ENCODE measurements at places on chromosomes 6 and 20.
A peak's percentile ranks its signal among the peaks of the same experiment; 100 is the strongest.

- DNase-seq, result peak; percentile 52
Measured at GRCh38 chr6:8215631-8216030, 113.3 kb upstream of the EEF1E1 start.

DNA sequence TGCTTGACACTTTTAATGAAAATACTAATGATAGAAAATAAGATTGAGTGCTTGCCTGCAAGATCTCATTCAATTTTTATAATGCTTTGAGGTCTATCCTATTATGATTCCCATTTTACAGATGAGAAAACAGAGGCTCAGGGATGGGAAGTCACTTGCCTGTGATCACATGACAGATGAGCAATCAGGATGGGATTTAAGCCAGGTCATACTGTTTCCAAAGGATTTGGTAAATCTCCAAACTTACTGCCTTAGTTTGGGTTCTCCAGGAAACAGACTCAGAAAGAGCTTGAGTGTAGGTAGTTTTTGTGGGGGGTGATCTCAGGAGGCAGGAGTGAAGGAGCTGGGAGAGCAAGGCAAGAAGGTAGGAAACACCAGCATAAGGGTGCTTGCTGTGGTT is 456.3 kb downstream of the MAFB start:
- DNase-seq, result no peak

DNA sequence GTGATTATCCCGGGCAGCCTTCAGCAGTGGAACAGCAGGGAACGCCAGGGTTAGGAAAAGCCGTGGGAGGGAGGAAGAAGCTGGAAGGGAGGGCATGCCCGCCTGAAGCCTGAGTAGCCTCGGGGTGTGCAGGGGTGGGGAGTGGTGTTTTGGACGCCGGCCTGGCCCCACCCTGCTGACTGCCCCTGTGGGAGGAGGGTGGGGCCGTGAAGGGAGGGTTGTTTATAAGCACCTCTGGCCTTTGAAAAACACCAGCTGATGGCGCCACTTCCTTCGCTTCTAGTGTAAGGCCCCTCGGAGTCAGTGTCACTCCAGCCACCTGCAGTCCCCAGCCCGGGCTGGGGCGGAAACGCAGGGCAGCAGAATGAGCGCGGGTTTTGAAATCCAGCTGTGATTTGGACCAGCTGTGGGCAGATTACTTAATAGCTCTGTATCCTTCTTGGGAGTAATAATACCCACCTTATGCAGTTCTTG is 52.8 kb upstream of the BMP6 start:
- peak; percentile 81 for DNase-seq

DNA sequence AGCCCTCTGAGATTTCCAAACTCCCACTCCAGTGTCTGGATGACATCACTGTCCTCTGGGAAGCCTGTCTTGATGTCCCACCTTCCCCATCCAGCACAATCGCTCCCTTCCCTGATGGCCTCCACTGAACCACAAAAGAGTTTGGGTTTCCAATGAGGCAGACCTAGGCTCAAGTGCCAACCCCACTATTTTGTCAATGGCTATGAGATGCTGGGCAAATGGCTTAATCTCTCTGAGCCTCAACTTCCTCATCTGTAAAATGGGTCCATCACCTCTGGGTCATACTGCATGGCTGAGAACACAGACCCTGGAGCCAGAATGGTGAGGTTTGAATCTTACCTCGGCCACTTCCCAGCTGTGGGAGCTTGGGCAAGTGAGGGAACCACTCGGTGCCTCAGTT is 11.7 kb downstream of the SLC13A3 start:
- no peak for DNase-seq

DNA sequence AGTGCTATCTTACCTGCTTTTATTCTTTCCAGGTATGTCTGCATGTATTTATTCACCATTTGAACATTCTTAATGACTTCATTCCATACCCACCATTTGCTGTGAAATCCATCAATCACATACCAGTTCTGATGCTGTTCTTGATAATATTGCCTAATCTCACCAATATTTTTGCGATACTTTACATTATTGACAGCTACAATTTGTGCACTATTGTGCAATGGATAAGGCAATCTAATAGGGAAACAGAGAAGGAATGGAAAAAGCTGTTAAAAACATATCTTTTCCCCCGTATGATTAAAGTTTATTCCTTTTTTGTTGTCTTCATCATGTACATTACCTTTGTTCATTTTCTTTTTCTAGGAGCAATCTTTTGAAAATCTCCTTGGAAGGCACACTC is 23.3 kb upstream of the ZBTB24 start:
- no peak for DNase-seq

DNA sequence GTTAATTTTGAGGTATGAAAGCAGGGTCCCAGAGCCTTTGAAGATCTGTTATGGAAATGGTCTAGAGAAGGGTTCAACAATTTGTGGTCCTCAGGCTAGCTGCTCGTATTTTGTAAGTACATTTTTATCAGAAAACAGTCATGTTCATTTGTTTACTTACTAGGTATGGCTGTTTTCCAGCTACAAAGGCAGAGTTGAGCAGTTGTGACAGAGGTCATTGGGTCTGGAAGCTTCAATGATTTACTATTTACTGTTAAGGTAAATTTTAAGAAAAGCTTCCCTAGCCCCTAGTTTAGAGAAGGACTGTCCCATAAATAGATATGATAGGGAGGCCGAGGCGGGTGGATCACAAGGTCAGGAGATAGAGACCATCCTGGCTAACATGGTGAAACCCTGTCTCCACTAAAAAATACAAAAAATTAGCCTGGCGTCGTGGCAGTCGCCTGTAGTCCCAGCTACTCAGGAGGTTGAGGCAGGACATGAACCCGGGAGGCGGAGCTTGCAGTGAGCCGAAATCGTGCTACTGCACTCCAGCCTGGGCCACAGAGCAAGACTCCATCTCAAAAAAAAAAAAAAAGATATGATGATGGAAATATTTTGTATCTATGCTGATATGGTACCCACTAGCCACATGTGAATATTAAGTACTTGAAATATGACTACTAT is 538.4 kb upstream of the CITED2 start:
- DNase-seq, result no peak

- peak; percentile 75 for DNase-seq
Measured at GRCh38 chr20:50192364-50193198, 2.0 kb downstream of the CEBPB start.

- no peak for DNase-seq
Measured at GRCh38 chr6:12977806-12978205, 261.2 kb downstream of the PHACTR1 start.

DNA sequence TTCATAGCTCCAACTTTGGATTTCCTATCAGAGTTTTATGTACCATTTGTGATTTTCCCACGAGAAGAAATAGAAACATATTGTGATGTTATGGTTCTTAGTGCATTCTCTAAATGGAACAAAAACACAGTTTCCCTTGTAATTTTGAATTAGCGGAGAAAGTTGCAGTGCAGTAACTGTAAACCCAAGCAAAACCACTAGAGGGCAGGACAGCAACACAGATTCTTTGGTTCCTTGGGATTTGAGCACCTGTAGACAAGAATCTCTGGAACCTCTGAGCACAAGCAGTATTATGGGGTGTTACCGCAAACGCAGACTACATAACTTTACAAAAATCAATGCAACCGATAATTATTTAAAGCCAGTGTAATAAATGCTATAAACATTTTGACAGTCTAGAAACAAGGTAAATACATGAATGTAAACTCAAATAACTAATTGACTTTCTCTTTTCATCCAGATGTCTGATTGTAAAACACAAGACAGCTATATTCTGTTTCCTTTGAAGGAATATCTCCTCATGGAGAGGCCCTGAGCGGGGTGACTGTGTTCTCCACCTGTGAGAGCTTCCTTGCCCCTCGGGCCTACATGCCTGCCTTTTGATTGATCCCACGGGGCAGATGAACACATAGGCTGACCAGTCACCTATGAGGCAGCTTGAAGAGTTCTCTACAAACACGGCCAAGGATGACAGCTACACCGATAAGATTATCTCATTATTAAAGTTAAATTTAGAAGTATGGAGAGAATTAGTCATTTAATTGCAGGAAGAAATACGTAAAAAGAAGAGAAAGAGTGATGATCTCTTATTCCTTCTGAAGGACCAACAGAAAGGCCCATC is 67.5 kb upstream of the COL21A1 start:
- DNase-seq, result peak; percentile 12

DNA sequence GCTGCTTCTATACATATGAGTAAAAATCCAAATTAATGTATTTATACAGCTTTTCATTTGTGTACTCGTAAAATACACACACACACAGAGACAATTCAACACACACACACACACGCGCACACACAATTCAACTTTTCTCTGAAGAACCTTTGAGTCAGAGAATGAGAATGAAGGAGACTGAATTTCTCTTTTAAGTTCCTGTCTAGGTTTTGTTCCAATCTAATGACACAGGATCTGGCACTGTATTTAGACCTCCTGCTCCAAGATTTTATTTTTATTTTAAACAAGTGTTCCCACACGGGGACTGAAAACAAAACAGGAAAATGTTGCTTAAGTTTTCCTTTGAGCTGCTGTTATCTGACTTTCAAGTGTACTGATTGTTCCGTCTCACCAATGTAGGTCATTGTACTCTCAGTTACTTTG is 250.8 kb downstream of the LAMA2 start:
- no peak for DNase-seq

- DNase-seq, result no peak
Measured at GRCh38 chr6:5087389-5087788, 2.2 kb downstream of the PPP1R3G start.

DNA sequence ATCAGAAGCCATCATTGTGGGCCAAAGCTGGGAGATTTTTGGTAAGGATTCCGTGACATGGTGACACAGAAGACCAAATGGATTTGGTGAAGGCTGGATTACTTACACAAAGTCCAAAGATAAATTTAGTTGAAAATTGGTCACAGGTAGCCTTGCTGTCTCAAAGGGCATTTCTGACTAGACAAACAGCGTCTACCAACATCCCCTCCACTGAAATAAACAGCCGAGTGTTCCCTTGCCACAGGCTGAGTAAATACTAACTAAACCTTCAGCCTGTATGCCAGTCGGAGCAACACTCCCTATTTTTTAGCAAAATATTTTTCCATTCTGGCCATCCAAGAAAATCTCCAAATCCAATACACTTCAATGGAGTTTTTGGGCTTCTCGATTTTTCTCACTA is 279.9 kb upstream of the CITED2 start:
- DNase-seq, result no peak

GRCh38 chr6:33490198-33490597 is 35.8 kb downstream of the ZBTB9 start:
- DNase-seq, result peak; percentile 42

GRCh38 chr20:21632031-21632734 is 73.3 kb upstream of the PAX1 start:
- DNase-seq, result no peak

DNA sequence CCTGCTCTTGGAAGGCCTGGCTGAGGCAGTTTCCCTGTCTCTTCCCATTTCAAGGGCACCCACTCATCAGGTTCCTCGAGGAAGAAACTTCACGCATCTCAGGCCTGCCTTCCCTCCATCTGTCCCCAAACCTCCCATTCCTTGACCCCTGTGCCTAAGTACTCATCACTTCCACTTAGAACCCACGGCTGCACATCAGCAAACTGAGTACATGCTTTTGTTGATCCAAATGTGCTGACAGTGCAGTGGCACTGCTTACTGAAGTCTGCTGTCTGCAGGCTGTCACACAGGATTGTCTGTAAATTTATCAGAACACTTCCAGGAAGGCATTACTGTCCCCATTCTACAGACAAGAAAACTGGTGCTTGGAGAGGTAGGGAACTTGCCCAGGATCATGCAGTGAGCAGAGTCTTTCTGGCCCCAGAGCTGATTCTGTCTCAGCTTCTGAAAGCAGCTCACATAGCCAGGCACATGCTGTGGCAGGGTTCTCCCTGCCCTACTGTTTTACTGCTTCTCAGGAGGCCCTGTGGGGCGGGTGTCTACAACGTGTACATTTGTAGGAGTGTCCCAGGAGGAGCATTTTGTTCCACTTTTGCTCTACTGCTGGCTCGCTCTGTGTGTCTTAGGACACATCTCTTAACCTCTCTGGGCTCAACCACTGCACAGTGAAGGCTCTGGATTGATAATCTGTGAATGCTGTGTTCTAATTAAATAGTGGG is 64.2 kb upstream of the XRN2 start:
- no peak for DNase-seq

DNA sequence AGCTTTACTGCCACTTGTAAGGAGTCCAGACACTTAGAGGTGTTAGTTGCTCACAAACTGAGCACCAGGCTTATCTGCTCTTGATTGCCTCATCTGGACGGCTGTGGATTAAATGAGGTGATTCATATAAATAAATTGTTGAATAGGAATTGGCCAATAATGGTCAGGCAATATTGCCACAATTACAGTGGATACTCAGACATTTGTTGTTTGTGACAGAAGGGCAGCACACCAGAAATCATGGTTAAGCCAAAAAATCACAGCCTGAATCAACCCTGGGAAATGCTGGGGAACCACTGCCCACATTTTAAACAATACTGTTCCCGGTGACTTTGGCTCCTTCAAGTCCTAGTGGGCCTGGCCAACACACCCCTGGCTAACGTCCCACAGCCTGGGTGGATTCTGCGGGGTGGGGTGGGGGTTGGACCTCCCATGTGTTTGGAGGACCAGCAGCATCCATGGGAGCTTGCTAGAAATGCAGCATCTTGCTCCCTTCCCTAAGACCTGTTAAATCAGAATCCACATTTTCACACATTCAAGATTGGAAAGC is 29.5 kb upstream of the SPDEF start:
- DNase-seq, result peak; percentile 55

DNA sequence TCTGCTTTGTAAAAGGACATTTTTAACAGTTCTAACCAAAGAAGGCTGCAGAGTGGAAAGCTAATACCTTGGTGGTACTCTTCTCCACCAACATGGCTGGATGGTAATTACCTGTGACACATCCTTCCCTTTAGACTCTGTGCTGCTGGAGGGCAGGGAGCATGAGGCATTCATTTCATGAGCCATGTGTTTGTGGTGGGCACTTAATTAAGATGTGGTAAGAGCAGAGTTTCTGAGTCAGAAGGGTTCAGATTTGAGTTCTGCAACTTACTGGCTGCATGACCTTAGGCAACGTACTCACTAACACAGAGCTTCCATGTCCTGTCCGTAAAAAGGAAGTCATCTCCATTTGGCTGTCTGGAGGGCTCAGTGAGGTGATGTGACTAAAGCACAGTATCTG is 9.1 kb upstream of the ZNF133 start:
- DNase-seq, result no peak

DNA sequence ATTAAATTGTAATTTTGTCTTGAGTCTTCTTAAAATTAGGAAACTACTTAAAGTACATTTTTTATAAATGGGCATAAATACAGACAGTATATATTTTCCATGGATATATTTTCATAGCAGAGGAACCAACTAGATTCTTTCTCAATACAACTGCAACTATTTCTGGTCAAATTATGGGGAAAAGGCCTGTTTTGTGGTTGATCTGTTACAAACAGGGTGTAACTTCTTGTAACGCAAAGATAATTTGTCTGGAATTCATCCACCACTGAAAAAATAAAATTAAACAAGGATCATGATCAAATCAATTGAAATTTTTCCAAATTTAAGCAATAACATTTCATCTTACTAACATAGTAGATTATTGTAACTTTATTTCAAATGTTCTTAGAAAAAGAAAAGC is 67.2 kb upstream of the RNF146 start:
- no peak for DNase-seq

GRCh38 chr6:4164456-4164855 is 29.1 kb upstream of the ECI2 start:
- DNase-seq, result no peak

- no peak for DNase-seq
Measured at GRCh38 chr20:50724112-50724725, 7.2 kb upstream of the PARD6B start.

All from NCI-H226 (cell line).